ENCODE measurements at places on chromosomes 7 and 10.

DNA sequence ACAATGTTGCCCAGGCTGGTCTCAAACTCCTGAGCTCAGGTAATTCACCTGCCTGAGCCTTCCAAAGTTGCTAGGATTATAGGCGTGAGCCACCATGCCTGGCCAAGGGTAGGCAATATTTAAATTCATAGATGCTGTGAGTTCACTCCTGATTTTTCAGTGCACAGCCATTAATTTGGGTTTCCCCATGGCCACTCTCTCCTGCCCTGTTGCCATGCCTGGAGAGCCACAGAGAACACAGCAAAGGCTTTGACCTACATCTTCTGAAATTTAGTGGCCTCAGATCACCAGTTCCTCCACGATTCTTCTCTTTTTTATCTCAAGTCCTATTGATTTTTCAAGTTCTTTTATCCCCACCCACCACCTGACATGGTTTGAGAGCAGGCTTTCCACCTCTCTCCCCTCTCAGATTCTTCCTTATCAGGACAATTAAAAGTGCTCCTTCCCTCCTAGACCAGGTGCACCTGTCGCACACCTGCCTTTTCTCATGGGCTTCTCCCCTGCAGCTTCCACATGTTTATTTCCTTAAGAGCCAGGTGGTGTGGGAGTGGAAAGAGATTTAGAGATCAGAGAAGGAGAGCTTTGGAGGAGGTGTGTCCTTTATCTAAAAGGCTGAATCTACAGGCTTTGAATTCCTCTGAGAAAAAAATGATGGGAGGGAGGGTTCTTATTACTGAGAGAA is 123.8 kb downstream of the ADRA2A start:
- no peak for DNase-seq

DNA sequence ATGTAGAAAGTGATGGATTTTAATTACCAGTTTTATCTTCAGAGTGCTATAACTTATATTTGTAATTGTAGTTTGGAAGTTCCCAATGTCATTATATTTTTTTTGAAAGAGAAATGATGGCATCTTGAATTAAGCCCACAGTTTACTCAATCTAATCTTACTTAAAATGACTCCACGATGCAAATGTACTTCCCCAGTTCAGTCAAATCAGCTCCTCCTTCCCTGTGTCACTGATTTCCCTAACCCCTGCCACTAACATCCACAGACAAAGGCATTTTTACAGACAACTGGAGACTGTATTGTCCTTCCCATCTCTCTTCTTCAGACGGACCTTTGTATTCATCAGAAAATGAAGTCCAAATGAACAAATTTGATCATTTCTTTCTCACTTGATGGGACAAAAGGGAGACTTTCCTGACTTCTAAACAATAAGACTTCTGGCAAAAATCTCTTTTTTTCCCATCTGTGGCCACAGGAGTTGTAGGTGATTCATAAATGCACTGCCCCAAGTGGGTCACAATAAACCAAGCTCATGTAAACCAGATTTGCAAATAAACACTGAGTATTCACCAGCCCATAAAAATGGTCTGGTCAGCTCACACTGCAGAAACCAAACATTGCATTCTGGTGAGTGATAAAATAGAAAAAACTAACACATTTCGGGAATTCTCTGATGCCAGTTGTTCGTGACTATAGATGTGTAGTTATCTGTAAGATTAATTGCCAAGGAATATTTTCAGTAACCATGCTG is 162.9 kb downstream of the FANK1 start:
- DNase-seq, result no peak

DNA sequence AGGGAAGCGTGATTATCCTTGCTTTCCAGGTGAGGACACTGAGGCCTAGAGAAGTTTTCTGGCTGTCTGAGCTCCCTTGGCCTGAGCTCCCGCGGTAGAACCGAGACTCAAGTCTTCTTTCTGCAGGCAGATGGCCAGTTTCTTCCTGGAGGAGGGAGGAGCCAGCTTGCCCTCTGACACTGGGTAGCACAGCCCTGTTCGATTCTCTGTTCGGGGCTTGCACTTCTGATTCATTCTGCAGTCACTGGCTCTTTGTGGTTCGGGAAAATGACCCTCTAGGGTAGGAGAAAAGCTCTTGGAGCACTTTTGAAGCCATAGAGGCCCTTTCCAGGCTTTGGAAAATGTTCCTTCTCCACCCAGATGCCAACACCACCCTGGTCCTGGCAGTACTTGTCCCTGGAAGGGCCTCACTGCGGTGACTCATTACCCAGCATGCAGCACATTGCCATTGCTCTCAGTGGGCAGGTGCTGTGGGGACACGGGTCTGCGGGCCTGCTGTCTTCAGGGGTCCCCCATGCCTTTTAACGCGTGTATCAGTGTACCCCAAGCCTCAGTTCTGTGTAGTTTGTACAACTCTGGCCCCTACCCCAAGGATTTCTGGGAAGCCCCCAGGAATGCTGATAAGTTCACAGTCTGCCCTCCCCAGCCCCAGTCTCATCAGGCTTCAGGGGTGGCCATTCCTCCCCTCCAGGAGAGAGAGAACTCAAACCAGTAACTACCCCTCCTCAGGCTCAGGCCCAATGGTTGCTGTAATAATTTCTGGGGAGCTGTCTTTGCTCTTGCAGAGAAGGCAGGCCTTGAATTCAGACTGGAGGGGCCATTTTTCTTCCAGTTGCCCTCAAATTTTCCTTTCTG is 11.9 kb downstream of the CHST3 start:
- peak; percentile 50 for DNase-seq

GRCh38 chr7:86328801-86329433 is 314.8 kb upstream of the GRM3 start:
- DNase-seq, result no peak

DNA sequence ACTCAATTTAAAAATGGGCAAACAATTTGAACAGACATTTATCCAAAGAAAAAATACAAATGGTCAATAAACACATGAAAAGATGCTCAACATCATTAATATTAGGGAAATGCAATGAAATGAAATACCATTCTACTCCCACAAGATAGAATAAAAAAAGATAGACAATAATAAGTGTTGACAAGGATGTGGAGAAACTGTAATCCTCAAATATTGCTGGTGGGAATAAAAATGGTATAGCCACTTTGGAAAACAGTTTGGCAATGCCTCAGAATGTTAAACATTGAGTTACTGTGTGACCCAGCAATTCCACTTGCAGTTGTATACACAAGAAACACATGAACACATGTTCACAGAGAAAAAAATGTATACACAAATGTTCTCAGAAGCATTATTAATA is 197.6 kb downstream of the RELN start:
- no peak for DNase-seq

GRCh38 chr10:73999703-74000102 is 1.8 kb downstream of the VCL start:
- no peak for DNase-seq

DNA sequence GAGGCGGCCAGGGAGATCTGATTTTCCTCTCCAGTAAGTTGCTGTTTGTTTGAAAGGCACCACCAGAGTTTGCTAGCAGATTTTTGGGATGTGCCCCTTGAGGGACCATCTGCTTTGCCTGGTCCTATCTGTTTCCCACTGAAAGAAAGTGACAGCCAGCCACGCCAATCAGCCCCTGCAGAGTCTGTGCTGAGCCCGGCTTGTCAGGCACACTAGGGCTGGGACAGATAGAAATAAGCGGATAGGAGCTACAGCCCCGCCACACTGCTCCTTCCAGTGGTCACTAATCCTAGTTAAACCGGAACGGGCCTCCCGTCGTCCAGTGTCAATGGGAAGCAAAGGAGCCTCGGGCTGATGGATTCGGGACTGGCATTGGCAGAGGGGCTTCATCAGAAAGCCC is 161.9 kb upstream of the PRR15 start:
- DNase-seq, result no peak

DNA sequence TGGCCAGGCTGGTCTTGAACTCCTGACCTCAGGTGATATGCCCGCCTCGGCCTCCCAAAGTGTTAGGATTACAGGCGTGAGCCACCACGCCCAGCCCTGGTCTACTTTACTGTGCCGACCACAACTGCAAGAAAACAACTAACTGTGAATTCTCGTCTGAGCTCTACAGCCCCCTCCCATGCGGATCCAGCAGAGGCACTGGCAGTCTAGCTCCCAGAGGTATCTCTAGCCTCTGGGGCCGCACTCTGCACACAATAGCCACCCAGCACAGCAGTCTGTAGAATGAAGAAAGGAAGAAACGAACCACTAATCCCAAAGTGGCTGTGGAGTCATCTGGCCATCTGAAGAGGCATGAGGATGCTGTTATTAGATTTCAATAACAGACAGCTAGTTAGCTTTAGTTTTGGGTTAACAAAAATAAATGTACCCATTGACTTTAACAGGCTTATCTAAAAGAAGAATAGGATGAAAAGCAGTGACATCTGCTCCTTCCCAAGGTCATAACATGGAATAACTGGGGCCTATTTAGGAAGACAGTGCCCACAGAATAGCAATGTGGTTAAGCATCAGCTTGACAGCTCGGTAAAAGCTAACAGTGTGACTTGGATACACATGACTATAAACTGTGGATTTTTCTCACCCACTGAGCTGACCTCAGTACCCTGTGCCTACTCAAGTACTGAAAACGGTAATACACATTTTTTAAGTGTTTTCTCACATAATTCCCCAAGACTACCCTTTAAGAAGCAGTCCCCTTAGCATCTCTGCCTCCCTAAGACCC is 131.9 kb downstream of the TNS3 start:
- no peak for DNase-seq

DNA sequence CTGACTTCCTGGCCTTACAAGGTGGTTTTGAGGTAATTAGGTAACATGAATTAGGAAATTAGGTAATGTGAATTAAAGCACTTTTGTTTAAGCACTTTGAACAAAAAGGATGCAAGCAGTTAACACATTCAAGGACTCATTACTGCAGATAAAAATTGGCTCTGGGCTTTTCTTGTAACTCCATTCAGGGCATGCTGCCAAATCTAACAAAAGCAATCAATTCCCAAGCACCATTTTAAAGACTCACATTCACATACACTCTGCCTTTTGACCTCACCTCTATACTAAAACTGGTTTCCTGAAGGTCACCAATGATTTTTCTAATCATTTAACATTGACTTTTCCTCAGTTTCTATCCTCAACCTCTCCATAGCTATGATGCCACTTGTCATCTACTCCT is 251.2 kb upstream of the RHOBTB1 start:
- DNase-seq, result no peak

DNA sequence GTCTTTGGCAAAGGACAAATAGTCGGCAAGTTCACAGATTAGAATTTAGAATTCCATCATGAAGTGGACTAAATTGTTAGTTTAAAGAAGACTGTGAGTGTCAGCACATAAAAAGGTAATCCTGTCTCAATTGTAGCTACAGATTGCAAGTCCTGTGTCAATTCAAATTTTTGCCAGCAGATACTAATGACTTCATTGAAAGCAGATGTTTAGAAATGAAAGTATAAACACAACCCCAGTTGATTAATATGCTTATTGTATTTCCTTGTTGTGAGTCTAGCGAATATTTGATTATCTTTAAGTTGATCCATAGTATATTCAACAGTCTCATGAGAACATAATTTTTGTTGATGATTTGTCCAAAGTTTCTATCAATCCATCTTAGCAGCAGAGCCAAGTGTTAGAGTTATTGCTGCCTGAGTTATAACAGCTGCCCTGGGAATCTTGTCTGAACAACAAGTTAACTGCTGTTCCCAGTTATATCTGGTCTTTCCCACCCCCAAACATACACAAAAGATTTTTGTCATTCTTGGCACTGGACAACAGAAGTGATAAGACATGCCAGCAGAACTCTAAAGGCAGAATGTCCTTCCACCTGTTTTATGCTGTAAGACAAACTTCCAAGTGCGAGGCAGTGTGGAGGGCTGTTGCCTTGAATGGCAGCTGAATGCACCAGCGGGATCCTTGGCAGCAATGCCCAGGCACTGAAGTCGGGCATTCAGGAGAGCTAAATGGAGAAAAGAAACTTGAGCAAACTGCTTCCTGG is 21.3 kb upstream of the HERPUD2 start:
- no peak for DNase-seq

GRCh38 chr7:117717357-117717756 is 155.9 kb downstream of the CTTNBP2 start:
- DNase-seq, result no peak

DNA sequence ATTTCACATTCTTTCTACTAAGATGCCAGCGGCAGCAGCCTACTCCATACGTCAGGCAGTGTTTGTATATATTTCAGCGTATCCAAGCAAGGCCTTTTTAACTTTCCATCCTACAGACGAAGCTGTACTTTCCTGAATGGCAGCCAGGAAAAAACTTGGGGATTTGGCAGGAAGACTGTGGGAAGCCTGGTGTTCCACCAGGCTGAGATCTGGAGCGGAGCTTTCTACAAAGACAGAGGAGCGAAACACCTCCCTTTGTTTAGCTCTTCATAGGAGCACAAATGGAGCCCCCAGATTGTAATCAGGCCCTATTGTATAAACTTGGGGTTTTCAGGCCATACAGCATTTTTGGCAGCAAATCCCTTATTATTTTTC is 143.8 kb downstream of the TES start:
- no peak for DNase-seq

DNA sequence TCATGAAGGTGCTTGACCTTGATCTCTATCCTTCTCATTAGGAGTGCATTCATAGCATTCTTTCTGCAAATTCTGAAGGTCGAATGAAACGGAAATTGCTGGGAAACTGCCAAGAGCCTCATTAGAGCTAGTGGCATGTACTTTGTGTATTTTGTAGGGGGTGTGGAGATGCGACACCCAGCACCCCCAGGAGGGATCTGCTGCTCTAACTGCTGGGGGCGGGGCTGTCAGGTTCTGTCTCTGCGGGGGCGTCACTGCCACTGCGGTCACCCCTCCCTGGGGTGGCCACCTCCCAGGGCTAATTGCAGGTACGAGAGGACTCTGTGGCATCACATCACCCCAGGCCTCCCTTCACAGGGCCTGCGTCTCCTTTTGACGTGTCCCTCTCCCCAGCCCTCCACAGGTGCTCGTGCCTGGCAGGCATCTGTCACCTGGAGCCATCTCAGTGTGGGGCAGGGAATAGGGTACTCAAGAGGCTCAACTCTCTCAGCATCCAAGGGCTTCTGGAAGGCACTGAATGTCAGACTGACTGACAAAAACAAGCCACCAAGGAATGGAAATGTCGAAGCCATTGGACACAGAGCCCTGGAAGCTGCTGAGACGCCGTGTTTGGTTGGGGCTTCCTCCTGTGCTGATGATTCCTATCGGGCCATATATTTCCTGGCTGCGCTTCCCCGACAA is 151.1 kb downstream of the ACTR3B start:
- DNase-seq, result no peak

GRCh38 chr10:132806110-132806509 is 20.2 kb upstream of the NKX6-2 start:
- DNase-seq, result no peak

DNA sequence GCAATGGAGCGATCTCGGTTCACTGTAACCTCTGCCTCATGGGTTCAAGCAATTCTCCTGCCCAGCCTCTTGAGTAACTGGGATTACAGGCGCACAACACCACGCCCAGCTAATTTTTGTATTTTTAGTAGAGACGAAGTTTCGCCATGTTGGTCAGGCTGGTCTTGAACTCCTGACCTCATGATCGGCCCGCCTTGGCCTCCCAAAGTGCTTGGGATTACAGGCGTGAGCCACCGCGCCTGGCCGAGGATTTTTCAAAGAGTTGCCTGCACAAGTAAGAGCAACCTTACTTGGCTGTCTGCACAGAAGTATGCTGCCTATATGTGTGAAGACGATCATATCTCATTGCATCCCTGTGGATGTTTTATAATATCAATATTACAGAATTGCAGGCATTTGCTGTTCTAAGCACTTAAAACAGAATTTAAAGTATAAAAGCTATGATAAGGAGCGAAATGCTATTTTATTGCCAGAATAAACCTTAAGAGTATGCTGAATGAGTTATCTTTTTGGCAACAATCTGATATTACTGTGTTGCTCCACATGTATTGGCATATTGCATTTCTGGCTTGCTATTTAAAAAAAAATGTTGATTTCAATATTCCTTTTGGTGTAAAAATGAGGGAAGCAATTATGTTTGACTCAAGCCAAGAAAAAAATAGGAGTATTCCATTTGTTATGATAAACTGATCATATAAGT is 379.4 kb upstream of the SEMA3D start:
- no peak for DNase-seq
